H4 (cell line): ENCODE measurements at places on chromosomes 12 and 14. TPM values are rescaled to one million over a fixed set of nuclear protein-coding genes. Genes with fewer than 3 reads are reported as not detected.

DNA sequence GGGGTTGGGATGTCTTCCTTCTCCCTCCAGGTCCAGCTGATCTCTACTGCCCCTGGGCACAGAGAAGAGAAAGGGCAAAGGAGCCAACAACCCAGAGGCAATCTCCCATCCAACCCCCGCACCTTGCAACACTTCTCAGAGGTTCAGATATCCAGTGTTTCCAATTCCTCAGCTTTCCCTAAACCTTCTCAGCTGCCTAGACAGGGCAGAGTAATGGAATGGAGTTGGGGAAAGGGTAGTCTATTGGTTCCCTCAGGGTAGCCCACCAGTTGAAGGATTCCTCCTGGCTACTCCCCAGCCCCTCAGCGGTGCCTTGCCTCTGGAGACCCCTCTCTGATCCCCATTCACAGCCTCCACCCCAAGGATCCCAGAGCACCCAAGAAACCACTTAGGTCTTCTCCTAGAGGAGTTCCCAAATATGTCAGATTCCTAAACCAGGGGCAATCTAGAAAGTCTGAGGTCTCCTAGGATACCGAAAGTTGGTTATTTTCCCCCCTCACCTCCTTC, 537 bp downstream of the NFE2 start:
- DNase-seq: no peak

- no peak for DNase-seq
Measured at GRCh38 chr12:20282401-20282800, 85.9 kb upstream of the PDE3A start.

DNA sequence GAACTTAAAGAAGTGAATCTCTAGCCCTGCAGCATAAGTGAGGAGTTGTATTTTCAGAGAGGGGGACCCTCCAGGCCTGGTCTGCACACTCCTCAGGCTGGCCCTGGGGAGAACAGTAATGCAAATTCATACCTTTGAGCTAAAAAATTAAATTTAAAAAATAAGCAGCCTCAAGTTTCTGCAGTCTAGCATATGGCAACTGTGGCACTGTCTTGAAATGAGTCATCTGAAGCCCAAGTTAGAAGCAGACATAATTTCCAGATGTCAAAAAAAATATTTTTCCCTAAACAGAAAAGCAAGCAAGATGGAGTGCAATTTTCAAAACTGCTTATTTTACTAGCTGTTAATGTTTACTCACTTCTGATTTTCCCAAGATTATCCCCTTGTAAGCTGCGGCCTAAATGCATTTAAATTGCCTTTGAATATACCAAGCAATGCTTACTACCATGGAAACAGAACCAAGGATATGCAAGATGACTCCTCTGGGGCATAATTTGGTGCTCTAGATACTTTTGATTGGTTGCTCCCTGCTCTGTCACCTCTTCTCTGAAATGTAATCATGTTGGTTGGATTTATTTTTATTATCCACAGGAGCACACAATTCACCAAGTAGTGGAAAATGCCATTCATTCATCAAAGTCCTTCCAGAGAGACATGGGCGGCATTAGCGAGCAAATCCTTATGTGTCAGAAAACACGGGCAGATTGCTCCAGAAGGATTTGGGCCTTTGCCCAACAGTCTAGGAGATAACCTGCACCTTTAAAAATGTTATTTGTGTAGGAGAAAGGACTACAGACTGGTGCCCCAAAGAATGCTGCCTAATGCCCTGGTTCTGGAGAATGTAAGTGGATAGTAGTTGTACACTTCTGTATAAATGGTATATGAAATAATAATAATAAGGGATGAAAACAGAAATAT, 25.0 kb upstream of the DHRS7 start:
- no peak for DNase-seq

GRCh38 chr12:56029166-56029519, 8.3 kb downstream of the IKZF4 start:
- no peak for DNase-seq

DNA sequence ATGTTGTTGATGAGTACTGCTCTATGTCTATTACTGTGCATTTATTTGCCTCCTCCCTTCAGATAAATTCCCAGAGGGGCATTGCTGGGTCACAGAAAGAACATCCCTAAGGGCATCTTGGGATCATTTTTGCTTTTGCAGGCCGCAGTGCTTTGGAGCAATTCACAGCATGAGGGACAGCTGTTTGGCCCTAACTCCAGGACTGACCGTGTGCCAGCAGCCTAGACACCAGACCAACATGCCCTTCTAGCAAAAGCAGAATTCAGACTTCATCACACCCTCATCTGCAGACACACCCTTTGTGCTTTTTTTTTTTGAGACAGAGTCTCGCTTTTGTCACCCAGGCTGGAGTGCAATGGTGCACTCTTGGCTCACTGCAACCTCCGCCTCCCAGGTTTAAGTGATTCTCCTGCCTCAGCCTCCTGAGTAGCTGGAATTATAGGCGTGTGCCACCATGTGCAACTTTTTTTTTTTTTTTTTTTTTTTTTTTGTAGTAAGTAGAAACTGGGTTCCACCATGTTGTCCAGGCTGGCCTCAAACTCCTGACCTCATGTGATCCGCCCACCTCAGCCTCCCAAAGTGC, 31.0 kb downstream of the RNF34 start:
- no peak for DNase-seq

DNA sequence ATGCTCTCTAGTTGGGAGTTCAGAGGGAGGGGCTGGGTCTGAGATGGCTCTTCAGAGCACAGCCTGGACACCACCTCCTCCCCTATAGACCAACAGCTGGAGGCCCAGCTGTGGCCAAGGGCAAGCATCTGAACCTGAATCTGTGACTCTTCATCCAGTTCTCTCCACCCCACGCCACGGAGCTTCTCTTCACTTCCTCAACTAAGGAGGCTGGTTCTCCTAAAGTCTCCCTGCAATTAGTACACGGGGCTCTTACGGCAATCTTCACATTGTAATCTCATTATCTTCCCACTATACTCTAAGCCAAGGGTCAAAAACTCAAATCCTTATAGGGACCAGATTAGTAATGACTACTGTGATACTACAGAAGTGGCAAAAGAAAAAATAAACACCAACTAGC, 9.8 kb downstream of the NRDE2 start:
- no peak for DNase-seq

DNA sequence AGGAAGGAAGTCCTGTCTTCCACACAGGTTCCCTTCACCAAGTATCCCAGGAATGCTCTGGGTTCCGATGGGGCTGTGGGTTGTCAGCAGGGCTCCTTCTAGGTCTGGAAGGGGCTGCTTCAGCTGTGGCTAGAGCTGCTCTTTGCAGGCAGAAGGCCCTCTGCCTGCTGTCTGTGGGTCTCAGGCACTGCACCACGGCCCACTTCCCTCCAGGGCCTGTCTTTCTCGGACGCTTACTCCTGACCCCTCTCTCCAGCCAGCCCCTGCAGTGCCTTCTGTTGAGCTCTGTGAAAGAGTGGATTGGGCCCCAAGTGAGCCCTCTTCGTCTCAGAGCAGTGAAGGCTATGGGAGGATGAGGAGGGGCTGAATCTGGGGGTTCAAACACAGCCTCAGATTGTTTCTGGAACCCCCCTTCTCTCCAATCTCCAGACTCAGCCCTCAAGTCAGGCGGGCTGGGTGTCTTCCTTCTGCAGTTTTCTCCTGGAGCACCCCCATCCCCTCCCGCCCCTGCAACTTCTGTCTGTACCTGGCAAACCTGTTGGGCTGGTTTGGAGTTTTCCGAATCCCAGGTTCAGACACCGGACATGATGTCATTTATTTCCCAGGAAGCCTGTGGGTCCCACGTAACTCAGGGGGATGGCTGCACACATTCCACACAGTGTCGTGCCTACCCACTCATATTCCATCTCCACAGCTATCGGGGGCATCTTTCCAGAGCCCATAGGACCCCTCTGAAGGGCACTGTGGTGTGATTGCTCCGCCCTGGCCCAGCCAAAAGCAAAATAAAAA, 24.9 kb upstream of the SPPL3 start:
- no peak for DNase-seq

DNA sequence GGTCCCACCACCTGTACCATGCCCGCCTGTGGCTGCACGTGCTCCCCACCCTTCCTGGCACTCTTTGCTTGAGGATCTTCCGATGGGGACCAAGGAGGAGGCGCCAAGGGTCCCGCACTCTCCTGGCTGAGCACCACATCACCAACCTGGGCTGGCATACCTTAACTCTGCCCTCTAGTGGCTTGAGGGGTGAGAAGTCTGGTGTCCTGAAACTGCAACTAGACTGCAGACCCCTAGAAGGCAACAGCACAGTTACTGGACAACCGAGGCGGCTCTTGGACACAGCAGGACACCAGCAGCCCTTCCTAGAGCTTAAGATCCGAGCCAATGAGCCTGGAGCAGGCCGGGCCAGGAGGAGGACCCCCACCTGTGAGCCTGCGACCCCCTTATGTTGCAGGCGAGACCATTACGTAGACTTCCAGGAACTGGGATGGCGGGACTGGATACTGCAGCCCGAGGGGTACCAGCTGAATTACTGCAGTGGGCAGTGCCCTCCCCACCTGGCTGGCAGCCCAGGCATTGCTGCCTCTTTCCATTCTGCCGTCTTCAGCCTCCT, 1.1 kb downstream of the INHBE start:
- DNase-seq: peak; percentile 77

DNA sequence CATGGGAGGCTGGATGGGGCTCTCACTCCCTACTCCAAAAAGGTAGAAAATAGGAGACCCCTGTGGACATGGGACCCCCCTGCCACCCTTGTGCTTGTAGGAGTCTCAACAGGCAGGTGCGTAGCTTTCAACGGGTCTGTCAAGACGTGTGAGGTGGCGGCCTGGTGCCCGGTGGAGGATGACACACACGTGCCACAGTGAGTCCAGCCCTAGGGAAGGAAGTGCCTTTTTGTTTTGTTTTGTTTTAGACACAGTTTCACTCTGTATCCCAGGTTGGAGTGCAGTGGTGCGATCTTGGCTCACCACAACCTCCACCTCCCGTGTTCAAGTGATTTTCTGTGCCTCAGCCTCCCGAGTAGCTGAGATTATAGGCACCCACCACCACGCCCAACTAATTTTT, 12.9 kb downstream of the P2RX4 start:
- no peak for DNase-seq

DNA sequence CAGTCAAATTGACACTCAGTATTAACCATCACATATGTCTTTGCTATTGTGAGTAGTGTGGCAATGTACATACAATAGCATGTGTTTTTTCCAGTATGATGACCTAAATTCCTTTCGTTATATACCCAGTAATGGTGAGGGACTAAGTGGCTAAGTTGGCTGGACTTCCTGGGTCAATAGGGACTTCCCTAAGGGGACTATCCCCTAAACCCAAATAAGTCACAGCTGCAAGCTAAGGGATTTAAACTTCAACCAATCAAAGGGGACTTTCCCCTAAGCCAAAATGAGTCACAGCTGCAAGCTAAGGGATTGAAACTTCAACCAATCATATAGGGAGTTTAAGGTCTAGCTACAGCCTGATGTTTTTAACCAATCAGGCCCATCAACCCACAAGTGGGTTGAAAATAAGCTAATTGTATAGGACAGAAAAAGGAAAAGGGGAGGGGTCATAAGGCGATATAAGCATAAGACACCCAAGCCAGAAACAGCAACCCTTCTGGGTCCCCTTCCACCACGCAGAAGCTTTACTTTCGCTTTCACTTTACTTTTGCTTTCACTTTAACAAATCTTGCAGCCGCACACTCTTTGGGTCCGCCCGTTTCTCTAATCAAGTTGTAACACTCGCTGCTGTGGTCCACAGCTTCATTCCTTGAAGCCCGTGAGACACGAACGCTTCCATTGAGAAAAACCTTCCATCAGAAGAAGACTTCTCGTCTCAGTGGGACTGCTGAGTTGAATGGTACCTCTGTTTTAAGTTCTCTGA, 404.4 kb downstream of the FLRT2 start:
- DNase-seq: peak; percentile 91

- no peak for DNase-seq
Measured at GRCh38 chr14:72920008-72920407, 6.3 kb upstream of the DCAF4 start.

- no peak for DNase-seq
Measured at GRCh38 chr12:76777765-76778216, 13.9 kb downstream of the ZDHHC17 start.

- DNase-seq: no peak
Measured at GRCh38 chr14:60645126-60645741, 4.0 kb downstream of the SIX1 start.

DNA sequence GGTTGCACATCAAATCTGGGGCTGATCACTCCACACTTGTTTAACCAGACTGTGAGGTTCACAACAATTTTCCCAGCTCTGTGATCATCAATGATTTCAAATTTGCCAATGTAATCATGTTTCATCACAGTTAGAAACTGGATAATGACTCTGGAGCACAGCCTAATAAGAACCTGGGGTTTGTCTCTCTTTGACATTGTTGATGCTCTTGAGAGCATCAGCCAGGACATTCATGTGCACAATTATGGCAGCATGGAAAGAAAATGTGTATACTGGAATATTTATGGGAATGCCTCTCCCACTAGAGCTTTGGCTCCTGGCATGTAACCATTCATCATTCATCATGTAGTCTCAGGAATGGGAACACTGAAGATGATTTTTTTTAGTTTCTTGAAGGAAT, 47.0 kb downstream of the SIX1 start:
- DNase-seq: no peak

The AICDA gene
- total RNA-seq: not detected in 2 replicates

The LRP1-AS gene
- not detected in 2 replicates for total RNA-seq

The OR4L1 gene
- not detected in 2 replicates for total RNA-seq

The RILPL2 gene
- 3.2 and 3.5 TPM in 2 replicates for total RNA-seq

The TAS2R42 gene
- not detected in 2 replicates for total RNA-seq

The C14orf93 gene
- total RNA-seq: 6.9 and 15.1 TPM in 2 replicates
